Endodermal cell (in vitro differentiated cells): ENCODE measurements at places on chromosomes 11 and 22. TPM values are rescaled to one million over a fixed set of nuclear protein-coding genes. Genes with fewer than 3 reads are reported as not detected.

Gene MGAT3
- 16.7 to 20.3 TPM (median 18.6 TPM) in 3 replicates for total RNA-seq

Gene RHOD
- total RNA-seq = 15.7 to 18.2 TPM (median 17.1 TPM) in 3 replicates

Gene UBQLN3
- total RNA-seq = 0.21 to 0.24 TPM in 2 of 3 replicates, not detected in the other

Gene MS4A4E
- not detected in 3 replicates for total RNA-seq

Gene ADM2
- 4.0 and 4.6 TPM in 2 replicates for total RNA-seq

Gene MPPED2
- total RNA-seq = 16.4 and 18.7 TPM in 2 replicates

Gene OR52E8
- total RNA-seq = not detected in 2 replicates

Gene UBQLNL
- 0.20 TPM in 1 of 3 replicates, not detected in the others for total RNA-seq

Gene CWC15
- 81.4 to 81.8 TPM (median 81.8 TPM) in 3 replicates for total RNA-seq

Gene RIMBP3B
- 0.27 to 0.55 TPM in 2 of 3 replicates, not detected in the other for total RNA-seq

Gene TSGA10IP
- total RNA-seq = 4.9 and 5.6 TPM in 2 replicates

DNA sequence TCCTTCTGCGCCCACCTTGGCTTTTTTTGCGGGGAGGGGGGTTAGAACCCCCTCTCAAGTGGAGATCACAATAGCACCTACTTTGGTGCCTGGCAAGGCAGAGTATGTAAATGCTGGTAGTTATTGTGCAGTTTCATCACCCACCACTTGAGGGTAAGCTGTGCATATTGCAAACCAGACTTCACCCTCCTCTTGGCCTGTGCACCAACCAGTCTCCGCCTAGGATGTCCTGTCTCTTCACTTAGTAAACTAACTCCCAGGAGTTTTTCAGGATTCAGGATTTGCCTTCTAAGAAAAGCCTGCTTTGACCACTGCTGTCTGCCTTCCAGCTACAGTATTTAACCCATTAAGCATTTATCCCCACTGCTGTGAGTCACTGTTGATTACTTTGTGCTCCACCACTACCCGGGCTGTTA lies 2.0 kb upstream of the UBXN1 start:
- peak; percentile 58 for DNase-seq

DNA sequence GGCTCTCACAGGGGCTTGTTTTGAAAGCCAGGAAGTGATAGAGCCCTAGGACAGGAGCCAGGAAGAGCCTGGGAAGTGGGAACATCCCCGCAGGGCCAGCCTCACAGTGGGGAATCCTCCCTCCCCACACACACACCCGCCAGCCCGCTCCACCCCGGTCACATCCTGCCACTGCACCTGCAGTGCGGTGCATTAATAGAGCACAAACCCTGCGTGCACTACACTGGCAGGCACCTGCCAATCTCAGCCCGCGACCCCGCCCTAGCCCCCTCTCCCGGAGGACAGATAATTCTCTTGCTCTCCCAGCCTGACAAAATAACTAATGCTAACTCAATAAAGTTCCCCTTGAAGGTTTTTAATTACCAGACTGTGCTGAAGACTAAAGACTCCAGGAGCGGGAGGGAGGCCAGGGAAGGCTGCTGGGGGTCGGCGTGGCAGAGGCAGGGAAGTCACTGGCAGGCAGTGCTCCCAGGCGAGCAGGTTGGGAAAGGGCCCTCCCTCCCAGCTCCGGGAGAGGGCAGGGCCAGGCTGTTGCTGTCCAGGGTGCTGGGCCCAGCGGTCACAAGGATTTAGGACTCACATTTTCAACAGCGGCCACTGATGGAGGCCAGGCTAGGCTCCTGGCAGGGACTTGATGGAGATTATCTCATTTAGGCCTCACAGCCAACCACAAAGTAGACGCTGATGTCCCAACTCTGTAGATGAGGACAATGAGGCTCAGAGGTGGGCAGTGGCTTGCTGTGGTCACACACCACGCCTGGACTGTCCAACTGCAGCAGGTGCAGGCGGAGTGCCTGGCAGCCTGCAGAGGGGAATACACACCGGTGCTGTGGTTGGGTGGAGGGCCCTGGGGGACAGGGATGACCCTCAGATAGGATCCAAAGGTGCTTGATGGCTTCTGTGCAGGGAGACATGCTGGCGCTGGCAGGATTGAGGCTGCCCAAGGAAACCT lies 23.9 kb upstream of the TCF20 start:
- peak; percentile 97 for DNase-seq

DNA sequence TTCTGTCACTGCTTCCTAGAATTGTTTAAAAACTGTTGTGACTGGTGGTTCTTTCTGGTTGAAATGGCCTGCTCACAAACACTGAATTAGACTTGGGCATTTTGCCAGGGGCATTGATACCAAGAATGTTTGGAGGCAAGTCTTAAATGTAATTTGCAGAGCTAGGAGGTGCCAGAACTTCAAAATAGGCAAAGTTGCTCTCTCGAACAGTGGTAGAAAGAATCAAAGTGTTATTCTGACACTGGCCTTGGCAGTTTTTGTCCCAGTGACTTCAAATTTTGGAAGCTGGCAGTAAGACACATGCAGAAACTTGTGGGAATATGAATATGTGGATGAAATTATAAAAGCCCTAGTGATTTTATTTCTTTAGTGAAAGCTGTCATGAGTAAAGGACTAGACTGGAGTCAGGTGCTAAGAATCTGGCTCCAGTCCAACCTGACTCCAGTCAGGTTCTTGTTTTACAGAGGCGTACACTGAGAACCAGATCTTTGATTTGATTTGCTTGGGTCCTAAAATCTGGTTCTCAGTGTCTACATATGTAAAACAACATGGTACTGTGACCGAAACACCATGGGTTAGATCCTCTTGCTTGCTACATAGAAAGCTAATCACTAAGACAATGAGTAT lies 20.9 kb downstream of the SVIP start:
- no peak for DNase-seq

- DNase-seq = no peak
Measured at GRCh38 chr22:46693634-46694415, 44.2 kb downstream of the CERK start.

GRCh38 chr11:81039916-81040524 lies 1599.2 kb upstream of the TENM4 start:
- peak; percentile 57 for DNase-seq

- peak; percentile 98 for DNase-seq
Measured at GRCh38 chr11:76807206-76807875, 24.2 kb downstream of the TSKU start.

DNA sequence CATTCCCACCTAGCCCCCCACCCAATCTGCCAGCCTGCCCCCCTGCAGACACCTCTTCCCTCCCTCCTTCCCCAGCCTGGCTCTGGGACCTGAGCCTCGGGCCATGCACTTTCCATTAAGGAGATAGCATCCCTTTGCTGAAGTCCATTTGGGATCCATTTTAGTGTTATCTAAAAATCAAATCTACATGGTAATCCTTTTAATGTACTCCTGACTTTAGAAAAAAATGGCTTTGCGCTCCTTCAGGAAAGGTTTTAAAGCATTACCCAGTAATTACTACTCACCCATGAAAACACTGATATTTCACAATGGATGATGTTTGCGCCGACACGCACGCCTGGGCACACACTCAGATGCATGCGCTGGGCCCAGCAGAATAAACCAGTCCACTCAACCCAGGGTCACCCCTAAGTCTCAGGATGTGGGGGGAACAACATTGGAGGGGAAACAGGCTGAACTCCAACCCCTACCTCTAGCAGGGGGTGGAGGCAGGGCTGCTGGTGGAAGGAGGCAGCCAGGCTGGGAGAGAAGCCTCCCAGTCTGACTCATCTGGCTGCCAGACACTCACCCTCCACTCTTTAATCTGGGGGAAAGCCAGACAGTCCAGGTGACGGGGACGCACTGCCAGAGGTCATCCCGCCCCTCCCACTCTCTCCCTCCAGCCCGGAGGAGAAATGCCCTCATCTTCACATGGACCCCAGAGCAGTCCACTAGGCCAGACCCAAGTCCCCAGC lies 29.8 kb downstream of the LMO1 start:
- no peak for DNase-seq

DNA sequence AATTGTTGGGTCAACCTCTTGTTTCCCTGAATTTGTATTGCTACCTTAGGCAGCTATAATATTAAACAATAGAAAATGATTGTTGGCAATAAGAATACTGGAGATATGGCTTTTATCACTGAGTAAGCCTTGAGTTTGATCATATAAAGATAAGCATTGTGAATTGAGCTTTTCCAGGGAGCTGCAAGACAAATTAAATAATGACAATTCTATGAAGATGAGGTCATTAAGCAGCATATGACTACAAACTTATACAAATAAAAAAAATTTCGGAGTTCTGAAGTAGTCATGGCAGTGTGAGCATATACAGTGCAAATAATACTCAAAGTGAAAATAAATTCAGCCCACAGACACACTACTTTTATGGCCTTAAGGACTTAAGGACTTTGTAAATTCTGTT lies 161.1 kb upstream of the ANO5 start:
- no peak for DNase-seq

GRCh38 chr11:117818041-117818873 lies 6.3 kb downstream of the FXYD2 start:
- DNase-seq = no peak

DNA sequence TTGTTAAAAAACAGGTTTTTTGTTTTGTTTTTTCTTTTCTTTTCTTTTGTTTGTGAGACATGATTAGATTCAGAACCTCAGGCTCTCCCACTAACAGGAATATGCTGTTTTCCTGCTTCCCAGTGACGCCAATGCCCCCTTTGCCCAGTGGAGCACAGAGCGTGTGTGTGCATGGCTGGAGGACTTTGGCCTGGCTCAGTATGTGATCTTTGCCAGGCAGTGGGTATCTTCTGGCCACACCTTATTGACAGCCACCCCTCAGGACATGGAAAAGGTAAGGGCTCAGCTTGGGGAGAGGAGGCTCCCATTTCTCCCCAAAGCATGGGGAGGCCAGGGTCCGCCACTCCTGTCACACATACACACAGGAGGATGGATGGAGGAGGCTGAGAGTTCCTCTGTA lies 25.0 kb downstream of the CYB5R2 start:
- DNase-seq = no peak

GRCh38 chr11:33906484-33907186 lies 14.8 kb upstream of the LMO2 start:
- no peak for DNase-seq

GRCh38 chr11:102254047-102254446 lies 63.2 kb upstream of the BIRC3 start:
- peak; percentile 63 for DNase-seq

DNA sequence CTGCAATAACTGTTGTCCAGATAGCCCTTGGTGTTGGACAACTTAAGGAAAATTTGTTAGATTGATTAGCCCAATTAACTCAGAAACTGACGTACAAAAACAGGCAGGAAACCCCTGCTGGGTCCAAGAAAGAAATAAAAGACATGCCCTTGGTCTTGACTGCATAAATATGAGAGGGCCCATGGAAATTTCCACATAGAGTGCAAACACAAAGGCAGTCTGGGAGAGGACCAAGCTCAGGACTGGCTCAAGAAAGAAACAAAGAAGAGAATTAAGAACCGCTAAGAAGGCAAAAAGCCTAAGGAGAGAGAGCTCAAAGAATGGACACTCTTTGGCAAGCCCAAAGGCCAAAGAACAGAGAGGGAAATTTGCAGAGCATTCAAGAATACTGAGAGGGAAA lies 1243.9 kb downstream of the LRRC4C start:
- no peak for DNase-seq

DNA sequence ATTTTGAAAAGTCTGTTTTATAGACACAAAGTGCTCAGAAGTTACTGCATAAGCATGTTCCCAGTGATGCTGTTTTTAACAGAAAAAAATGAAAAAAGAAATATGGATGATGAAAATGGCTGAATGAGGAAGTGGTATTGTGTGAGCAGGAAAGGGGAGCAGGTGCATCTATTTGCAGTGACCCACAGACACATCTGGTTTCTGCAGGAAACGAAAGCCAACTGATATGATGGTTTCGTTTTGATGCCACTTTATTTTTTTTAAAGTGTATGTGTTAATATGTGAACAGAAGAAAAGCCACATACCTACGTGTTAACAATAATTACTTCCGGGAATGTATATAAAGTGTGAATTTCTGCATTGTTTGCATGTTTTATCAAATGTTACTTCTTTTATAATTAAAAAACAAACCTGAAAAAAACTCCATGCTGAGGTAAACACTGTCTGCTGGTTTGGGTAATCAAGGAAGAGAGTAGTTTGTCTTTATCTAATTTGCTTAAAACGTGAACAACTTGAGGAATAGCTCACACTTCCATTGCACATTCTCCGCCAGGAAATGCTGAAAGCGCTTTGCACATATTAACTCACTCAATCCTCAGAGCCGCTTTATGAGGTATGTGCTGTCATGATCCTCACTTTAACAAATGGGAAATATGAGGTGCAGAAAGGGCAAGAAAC lies 1335.9 kb downstream of the TBC1D22A start:
- DNase-seq = no peak

DNA sequence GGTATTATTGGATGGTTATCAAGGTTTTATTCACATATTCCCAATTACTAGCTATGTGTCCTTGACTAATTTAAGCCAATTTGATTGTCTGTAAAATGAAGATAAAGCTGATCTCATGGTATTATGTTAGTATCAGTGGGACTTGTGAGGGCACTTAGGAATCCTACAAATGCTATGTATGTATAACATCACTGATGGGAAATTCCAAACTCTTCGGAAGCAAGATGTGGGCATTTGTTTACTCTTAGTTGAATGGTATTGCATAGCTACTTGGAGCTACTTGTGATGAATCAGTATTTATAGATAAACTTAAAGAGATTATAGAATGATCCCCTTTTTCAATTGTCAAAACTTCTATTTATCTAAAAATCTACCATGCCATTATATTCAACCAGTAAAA lies 239.9 kb downstream of the CNTN5 start:
- DNase-seq = no peak

DNA sequence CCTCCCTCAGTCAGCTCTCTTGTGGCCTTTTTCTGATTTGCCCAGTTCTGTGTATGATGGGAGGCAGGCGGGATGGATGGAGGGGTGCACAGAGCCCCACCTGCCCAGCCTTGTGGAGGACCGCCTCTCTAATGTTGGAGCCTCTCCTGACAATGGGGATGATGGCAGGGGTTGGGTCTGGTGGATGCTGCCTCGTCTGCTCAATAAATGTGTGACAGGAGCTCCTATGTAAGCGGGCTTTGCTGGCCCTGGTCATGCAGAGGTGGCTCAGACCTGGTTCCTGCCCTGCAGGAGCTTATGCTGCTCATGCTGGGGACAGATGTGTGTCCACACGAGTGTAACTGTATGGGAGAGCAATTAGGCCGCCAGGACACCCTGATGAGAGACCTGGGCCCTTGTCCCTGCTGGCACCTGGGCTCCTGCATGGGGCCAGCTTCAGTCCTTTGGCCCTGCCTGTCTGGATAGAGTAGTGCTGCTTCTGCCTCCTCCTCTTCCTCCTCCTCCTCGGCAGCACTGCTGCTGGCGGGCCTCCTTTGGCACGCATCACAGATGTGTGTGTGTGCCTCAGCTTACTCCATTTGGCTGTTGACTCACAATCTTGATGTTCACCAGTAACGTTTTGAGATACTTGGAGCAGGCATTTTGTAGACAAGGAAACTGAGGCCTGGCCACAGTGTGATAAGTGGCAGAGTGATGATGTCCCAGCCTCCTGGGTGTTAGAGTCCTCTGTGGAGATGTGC lies 131.0 kb downstream of the TBC1D22A start:
- peak; percentile 24 for DNase-seq

DNA sequence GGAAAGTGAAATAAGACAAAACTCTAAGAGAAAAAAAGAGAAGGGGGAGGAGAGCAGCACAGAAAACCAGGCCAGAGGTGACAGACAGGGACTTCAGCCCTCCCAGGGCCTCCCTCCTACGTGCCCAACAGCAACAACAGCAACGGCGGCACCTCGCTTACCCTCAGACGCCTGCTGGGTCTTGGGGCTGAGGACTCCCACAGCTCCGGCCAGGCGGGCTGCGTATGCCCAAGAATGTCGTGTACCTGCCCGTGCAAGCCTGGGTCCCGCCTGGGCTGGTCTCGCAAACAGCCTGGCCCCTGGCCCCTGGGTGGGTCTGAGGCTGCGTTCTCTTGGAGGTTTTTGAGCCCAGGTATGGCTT lies 30.5 kb downstream of the ARAP1 start:
- DNase-seq = peak; percentile 73

- peak; percentile 28 for DNase-seq
Measured at GRCh38 chr11:17578296-17578695, 31.2 kb downstream of the OTOG start.

- DNase-seq = peak; percentile 76
Measured at GRCh38 chr11:57776031-57776521, 14.5 kb downstream of the CTNND1 start.
